Adipose tissue (tissue), 3 donors: ENCODE measurements at places on chromosomes 13 and 19. TPM values are rescaled to one million over a fixed set of nuclear protein-coding genes. Genes with fewer than 3 reads are reported as not detected.

The DDX39A gene
- 27.3 TPM for polyA plus RNA-seq

The KIR2DL3 gene
- 0.04 TPM for polyA plus RNA-seq

The GDF15 gene
- polyA plus RNA-seq: 3.5 TPM

The CARM1 gene
- polyA plus RNA-seq: 28.9 TPM

The SELENOV gene
- not detected for polyA plus RNA-seq

The GNA15 gene
- 0.86 TPM for polyA plus RNA-seq

The ANKLE1 gene
- polyA plus RNA-seq: 0.70 TPM

The SIPA1L3 gene
- polyA plus RNA-seq: 3.3 TPM

The C1QTNF9B gene
- 0.39 TPM for polyA plus RNA-seq

The ZSCAN1 gene
- not detected for polyA plus RNA-seq

The MAN2B1 gene
- polyA plus RNA-seq: 44.5 TPM

The ZNF614 gene
- polyA plus RNA-seq: 3.1 TPM

The FAM32A gene
- polyA plus RNA-seq: 73.4 TPM

The DNAJC15 gene
- 10.7 TPM for polyA plus RNA-seq

The CCDC70 gene
- polyA plus RNA-seq: not detected

The SPINT2 gene
- 155 TPM for polyA plus RNA-seq

The SPC24 gene
- polyA plus RNA-seq: 2.4 TPM

The NCCRP1 gene
- not detected for polyA plus RNA-seq

The EIF3K gene
- 544 TPM for polyA plus RNA-seq

The CALR3 gene
- not detected for polyA plus RNA-seq

The ADPRHL1 gene
- 3.8 TPM for polyA plus RNA-seq

The PSG1 gene
- polyA plus RNA-seq: not detected
